HuH-7 (cell line): ENCODE measurements at places on chromosomes 7 and 10.

GRCh38 chr10:68137171-68137570, 27.9 kb downstream of the MYPN start:
- no peak for DNase-seq

GRCh38 chr10:88299787-88300186, 283.3 kb downstream of the RNLS start:
- no peak for DNase-seq

GRCh38 chr7:156478486-156478885, 162.1 kb upstream of the RNF32 start:
- no peak for DNase-seq

DNA sequence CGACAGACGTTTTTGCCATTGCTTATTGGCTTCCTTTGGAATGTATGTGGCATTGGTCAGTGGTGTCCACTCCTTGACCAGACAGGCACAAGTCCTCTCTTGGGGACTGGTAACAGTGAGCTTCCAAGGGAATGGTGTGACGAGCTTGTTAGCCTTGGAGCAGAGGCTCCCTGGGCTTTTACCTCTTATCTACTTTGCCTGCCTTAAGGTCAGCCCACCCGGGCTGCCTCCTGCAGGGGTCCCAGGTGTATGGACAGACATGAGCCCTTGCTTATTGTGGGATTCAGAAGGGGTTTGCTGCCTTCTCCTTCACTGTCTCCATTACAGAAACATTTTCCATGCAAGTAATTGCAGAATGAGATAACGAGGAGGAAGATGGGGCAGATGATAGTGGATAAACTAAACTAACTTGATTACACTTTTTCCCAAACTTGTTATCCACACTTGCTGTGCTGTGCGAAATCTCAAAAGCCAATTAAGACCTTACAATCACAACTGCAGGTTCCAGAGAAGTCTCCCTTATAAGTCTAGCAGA, 29.7 kb downstream of the PLPP4 start:
- DNase-seq: no peak

DNA sequence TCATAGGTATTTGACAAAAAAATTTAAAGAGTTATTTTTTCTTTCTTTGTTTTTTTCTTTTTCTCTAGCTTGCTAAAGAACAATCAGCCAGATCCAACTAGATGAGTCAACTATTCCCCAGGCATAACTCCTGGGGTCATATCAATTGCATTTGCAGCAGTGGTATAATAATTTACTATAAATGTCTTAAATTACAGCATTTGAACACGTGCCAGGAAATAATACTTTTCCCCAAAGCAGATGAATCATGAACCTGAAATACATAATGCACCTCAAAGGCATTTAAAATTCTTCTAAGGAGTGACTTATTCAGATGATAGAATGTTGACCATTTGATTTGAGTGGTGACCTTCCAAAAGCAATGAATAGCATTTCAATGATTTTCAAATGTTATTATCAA, 190.1 kb downstream of the LRRTM3 start:
- DNase-seq: no peak

DNA sequence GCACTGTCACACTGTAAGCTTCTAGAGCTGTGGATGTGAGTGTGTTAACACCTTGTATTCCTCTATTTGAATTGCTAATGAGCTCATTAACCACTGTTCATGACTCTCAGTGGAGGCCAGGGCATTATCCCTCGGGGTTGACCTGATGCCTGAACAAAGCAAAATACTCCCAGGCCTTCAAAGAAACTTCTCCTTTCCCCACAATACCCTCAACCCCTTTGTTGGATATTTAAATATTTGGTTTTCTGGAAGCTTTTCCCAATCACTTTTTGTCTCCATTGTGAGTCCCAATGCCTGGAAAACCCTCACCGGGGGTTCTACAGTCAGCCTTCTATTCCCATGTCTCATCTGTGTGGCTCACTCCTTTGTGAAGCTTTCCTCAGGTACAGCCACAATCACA, 780.1 kb downstream of the PHTF2 start:
- no peak for DNase-seq

GRCh38 chr7:155337946-155338631, 40.4 kb downstream of the INSIG1 start:
- DNase-seq: no peak

GRCh38 chr10:132145002-132145401, 41.7 kb upstream of the DPYSL4 start:
- DNase-seq: no peak

DNA sequence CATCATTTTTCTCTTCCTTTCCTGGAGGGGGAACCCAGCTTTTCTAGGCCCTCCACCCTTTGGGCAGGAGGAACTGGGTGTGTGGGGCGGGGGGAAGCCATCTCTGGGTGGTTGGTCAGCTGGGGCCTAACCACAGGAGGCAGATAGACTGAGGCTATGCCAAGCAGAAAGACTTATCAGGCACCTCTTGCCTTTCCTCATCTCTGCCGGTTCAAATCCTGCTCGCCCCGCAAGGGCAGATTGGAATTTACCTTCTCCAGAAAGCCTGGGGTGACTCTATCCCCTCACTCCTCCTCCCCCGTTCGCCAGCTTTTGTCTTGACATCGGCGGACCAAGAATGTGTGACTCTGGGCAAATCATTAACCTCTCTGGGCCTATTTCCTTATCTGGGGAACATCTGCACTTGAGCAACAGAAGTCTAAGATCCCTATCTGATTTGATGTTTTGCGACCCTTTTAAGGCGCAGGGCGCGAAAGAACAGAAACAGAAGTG, 584 bp upstream of the GARS1 start:
- DNase-seq: peak; percentile 54

DNA sequence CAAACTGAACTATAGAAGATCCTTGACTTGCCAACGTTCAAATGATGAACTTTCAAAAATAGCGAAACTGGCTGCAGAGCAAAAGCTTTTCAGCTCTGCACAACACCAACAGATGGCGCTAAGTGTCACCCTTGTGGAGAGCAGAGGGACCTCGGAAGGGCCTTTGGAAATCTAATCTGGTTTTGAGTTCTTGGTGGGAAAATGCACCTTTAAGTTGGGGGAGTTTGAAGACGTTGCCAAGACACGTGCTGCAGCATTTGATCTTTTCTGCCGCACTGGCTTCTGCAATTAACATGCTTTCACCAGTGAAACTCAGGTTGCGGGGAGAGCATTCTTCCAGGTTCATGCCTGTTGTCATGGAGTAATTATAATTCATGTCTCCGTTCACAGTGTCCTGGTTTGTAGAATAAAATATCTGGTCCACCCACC, 26.3 kb upstream of the WDR11 start:
- peak; percentile 36 for DNase-seq

DNA sequence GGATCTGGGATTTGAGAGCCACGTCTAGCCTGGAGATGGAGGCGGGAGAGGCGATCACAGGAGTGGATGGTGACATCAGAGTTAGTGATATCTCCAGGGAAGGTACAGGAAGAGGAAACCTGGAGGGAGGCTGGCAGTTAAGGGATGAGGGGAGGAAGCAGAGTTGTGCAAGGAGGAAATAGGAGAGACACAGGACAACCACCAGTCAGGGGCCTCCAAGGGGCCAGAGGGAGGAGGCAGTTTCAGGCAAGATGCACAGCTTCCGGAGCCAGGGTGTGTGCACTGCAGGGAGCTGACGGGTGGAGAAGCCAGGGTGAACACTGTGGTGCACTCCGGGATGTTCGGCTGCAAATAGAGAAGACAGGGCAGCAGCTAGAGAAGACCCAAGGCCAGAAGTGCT, 141.2 kb downstream of the GLI3 start:
- DNase-seq: no peak

DNA sequence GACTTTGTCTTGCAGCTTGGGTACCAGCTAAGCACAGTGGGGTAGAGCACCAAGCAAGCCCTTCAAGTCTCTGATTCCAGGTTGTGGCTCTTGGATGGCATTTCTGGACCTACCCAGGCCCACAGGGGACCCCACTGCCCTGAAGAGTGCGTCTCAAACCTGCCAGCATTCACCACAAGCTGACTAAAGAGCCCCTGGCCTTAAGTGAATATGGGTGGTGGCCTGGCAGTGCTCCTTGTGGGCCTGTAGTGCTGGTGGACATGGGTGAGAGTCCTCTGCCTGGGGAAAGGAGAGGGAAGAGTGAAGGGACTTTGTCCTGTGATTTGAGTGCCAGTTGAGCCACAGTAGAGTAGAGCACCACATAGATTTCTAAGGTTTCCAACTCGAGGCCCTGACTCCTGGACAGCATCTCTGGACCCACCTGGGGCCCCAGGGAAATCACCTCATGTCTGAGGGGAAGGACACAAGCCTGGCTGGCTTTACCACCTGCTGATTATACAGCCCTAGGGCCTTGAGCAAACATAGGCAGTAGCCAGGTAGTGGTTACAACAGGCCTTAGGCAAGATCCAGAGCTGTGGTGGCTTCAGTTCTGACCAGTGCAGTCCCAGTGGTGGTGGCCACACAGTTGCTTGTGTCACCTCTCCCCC, 23.7 kb downstream of the GSDME start:
- DNase-seq: no peak

GRCh38 chr7:121081327-121081936, 92.9 kb downstream of the CPED1 start:
- no peak for DNase-seq

GRCh38 chr10:128296253-128297007, 170.2 kb upstream of the MKI67 start:
- no peak for DNase-seq

DNA sequence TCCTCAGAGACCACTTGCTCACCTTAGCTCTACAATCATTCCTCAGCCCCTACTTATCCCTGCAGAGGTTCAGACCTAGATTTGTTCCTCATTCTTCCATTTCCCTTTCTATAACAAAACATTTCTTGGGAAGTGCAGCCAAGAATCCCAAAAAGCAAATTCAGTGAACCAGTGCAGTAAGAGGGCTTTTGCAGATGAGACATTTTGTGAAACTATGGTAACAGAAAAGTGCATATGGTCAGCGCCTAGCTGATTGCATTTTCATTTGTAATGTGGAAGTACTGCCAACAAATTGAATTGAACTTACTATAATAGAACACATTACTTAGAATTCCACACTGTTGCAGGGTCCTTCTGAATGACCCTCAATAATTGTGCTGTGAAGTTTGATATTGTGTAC, 18.6 kb downstream of the AGMO start:
- no peak for DNase-seq

DNA sequence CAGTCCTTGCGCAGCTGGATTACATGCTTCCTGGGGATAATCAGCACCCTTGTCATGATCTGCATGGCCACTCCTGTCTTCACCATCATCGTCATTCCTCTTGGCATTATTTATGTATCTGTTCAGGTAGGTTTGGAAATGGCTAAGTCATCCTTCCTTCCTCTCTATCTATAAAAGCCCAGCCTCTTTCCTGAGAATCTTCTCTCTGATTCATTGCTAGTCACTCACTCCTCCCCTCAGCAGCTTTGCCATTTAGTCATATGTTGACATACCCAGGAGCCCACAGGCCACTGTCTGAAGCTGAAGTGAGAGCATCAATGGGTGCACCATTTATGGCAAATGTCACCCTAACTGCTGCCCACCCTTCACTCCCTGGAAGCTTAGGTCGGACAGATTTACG, 52.0 kb downstream of the ABCC2 start:
- no peak for DNase-seq

- no peak for DNase-seq
These were observed 40.9 kb upstream of the ZNF32 start for GRCh38 chr10:43689618-43689954.

DNA sequence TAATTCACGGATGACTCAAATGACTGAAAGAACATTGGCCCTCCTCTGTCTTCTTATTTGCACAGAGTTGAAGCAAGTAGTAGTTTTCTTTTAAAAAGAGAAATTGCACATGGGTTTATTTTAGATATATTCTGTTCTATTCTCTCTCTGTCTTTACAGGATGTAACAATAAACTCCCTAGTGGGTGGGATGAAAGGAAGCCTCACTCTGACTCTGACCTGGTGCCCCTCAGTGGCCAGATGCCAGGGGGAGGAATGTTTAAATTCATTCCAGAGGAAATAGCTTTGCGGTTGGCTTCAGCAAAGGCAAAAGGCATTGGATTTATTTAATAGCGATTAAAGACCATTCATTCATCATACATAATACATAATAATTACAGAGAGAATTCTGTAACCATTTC, 156.4 kb upstream of the MTPN start:
- no peak for DNase-seq

GRCh38 chr10:122267849-122268737, 3.0 kb upstream of the BTBD16 start:
- peak; percentile 82 for DNase-seq

DNA sequence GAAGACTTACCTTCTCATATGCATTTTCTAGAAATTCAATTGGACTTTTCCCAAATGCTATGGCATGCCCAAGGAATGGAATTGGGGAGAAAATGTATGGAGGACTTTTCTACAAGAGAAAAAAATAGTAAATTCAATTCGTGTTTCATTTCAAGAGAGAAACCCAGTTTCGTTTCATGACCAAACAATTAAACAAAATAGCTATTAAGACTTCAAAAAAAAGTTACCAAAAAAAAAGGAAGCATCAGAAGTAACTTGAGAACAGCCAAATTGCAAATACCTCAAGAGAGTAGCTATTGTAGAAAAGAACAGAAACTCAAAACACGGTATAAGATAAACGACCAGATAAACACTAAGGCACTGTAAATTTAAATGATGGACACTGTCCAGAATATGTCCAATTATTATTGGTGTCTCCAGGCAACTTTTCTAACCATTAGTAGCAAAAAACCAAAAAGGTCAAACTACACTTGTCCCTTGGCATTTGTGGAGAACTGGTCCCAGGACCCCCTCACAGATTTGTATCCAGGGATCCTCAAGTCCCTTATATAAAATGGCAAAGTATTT, 2.4 kb downstream of the CYP51A1 start:
- no peak for DNase-seq

- no peak for DNase-seq
These were observed 14.3 kb downstream of the CYP3A5 start for GRCh38 chr7:99665312-99666012.

DNA sequence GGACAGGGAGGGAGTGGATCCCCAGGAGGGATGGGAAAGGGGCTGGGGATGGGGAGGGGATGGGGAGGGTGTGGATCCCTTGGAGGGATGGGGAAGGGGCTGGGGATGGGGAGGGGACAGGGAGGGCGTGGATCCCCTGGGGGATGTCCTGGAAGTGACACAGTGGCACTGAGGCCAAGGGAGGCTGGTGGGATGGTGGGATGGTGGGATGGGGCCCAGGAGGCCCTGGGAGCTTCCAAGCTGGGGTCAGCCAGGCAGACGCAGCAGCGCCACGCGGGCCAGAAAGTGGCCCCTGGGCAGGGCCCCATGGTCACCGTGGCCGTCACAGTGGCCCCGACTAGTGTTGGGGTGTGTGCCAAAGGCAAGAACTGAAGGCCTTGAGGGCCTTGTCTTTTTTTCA, 67.8 kb downstream of the INPP5A start:
- DNase-seq: no peak

DNA sequence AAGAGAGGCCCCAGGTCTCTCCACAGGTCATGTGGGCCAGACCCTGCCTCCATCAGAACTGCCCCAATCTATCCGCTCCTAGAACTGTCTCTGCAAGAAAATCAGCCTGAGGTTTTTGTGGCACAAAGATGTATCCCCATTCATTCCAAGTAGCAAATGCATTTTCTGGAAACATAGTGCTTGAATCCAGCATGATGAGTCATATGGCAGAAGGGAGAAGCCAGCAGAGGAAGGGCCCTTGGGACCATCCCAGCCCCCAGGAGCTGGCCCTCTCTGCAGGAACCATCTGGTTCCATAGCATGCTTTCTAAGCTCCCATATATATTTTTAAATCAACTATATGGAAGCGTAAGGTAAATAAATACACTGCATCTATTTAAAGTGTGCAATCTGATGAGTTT, 563.2 kb downstream of the GALNT17 start:
- DNase-seq: no peak
